ENCODE measurements at places on chromosomes 2 and 18.

- peak; percentile 50 for DNase-seq
Measured at GRCh38 chr2:160322320-160322719, 122.2 kb upstream of the ITGB6 start.

GRCh38 chr2:86785456-86785855, 5.3 kb downstream of the CD8A start:
- DNase-seq, result peak; percentile 95

- DNase-seq, result no peak
Measured at GRCh38 chr2:38933653-38934052, 44.0 kb downstream of the ARHGEF33 start.

- DNase-seq, result no peak
Measured at GRCh38 chr2:180334514-180334913, 327.4 kb upstream of the CWC22 start.

DNA sequence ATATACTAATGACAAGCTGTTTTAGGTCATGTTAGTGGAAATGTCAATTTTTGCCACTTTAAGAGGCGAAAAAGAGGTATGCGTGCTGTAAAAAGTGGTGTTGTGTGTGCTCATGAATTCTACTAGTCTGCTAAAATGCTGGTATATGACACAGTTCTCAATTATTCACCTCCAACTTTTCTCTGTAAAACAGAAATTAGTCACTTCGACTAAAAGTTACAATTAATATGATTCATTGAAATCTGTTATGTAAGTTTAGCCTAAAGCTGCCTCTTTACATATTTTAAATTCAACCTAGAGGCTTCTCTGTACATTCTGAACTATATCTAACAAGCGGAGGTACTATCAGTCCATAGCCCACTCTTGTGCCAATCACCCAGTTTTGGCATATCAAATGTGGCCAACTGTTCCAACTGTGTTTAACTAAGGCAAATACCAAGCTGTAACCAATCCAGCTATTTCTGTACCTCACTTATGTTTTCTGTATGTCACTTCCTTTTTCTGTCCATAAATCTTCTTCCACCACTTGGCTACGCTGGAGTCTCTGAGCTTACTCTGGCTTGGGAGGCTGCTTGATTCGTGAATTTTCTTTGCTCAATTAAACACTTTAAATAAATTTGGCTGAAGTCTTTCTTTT, 20.8 kb downstream of the BAZ2B start:
- no peak for DNase-seq

DNA sequence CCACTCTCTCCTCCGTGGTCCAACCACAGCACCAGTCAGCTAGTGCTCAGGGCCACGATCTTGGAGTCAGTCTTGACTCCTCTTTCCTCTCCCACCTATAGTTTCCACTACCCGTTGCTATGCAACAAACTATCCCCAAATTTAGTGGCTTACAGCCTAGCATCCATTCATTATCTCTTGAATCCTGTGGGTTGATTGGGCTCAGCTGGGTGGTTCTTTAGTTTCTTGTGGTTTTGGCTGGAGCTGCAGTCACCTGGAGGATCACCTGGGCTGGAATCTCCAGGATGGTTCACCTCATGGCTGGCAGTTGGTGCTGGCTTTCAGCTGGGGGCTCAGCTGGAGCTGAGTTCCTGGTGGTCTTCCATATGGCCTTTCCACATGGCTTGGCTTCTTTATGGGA, 149.9 kb downstream of the ASB1 start:
- DNase-seq, result no peak

DNA sequence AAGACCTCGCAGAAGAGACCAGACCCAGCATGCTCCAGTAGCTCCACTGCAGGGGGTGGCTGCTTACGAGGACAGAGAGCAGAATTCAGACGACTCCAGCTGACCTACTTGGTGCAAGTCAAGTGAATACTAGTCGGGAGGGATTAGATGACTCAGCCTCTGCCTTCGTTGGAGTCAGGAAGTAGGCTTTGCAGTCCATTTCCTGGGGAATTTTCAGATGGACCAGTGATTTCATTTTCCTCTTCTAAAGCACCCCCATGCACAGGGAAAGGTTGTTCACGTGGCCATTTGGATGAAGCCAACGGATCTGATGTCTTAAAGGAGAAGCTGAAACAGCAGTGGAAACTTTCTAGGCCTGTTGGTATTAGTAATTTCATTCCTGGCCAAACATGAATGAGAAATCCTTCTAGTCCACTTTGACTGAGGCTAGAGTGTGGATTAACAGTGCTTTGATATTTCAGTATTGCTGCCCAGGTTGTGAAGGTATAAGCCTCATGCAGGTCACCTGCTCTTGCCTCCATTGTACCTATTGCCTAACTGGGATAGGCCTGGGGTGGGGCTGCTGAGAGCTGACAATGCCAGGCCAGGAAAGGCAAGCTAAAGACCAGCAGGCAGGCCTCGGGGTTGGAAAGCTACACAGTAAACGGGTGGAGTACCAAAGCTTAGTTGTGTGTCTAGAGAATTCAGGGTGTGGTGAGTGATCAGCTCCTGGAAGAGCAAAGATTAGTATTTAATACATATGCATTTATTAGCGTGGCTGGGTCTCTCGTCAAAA, 117.6 kb upstream of the FOSL2 start:
- no peak for DNase-seq

DNA sequence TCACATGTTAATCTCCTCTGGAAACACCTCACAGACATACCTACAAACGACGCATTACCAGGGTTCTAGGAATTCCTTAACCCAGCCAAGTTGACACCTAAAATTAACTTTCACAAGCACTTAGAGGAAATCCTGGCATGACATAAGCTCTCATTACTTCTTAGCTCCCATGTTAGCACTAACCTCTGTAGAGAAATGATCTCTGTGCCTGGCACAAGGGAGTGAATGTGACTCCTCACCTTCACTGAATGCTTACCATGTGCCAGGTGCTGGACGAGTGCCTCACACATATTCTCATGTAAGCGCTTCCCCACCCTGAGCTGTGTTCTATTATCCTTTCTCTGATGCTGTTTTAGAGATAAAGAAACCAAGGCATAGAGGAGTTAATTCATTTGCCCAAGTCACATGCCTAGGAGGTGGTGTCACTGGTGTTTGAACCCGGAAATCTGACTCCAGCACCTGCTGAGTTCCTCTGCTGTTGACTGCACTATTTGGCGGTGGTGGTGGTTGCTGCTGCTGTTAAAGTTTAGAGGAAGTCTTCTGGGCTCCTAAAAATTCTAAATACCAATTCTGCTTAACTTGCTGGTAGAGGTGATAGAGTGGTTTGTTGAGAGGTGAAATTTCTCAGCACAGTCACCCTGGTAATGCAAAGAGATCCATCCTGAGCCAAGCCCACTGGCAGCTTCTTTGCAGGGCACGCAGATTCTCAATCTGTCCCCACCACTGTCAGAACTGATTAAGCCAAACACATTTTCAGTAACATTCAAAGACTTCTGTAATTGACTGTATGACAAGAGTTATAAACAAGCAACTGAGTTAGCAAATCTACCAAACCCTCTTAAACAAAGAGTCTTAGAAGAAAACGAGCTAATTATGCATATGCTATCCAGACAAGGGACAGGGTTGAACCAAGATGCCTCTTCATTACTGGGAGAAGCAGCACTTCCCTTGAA, 200.3 kb downstream of the CMPK2 start:
- DNase-seq, result no peak

DNA sequence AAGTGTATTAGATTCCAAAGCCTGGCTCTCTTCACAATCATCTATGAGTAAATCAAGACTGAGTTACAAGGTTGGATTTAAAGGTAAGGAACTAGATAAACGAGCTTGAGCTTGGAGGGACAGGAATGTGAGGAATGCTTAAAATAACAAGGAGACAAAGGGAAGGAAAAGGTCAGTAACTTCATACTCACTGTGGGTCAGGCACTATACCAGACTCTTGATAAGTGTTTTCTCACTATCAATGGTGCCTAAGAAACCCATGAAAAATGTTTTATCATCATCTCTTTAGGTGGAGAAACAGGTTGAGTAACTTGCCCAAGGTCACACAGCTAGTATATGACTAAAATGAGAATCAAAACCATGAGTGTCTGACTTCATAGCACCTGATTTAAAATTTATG, 212.1 kb downstream of the CDH2 start:
- no peak for DNase-seq

DNA sequence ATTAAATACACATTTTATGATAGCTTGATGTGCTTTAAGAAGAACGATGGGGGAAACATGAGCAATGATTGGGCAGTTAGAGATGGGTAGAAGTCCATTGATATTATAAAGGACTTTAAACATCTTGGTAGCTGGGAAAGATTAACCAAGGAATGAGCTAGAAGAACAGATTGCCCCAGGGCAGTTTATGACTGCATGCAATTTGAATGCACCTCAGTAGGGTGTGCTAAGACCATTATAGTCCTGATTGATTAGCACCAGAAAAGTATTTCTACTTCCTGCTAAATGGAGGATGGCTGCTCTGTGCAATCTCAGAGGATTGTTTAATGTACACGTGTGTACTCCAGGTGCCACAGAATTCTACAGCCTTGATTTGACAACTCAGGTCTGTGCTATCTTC, 641.9 kb downstream of the CNTNAP5 start:
- DNase-seq, result no peak

GRCh38 chr2:9647884-9648283, 17.1 kb upstream of the YWHAQ start:
- no peak for DNase-seq

DNA sequence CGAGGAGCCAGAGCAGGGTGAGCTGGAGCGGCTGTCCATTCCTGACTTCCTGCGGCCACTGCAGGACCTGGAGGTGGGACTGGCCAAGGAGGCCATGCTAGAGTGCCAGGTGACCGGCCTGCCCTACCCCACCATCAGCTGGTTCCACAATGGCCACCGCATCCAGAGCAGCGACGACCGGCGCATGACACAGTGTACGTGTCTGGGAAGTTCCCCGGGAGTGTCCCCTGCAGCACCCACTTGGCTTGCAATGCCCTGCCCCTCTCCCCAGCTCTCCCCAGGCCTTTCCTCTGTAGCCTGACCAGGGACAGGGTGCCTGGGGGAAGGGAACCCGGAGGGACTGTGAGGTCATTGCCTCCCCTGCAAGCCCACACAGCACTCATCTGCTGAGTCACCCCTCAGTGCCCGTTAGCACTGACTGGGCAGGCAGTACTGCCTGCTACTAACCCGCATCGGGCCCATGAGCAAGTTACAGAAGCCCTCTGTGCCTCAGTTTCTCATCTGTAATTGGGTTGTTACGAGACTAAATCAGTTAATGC, 29.4 kb upstream of the GMPPA start:
- DNase-seq, result no peak

DNA sequence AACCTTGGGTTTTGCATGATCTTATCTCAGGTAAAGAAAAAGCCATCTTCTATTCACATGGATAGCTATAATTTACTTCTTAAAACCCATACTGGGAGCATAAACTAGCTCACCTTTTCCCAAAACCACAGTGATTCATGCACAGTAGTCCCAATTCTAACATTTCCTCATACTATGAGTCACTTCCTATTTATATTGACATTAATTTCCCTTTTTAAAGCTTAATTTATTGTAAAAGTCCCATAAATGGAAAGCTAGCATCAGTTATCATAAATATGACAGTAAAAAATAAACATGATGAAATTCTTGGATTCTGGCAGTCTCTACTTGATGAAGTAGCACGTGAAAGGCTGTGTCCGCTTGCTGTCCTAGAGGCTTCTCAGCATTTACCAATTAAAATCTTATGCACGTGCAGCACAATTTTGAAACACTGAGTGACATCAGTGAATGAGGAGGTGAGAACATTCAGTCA, 180.1 kb downstream of the CDH2 start:
- no peak for DNase-seq

DNA sequence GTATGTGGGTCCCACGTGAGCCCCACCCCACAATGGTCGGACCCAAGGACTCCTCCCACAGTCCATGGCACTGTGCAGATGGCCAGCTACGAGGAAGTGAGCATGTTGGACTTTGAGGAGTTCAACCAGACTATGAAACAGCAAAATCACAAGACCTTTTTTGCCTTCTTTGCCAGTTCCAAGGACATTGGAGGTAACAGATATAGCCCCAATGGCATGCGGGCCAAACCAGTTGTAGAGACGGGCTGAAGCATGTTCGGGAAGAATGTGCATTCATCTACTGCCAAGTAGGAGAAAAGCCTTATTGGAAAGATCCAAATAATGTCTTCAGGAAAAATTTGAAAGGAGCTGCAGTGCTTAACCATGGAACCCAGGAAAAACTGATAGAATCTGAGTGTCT, 12.6 kb downstream of the DNER start:
- no peak for DNase-seq

- DNase-seq, result no peak
Measured at GRCh38 chr2:24872344-24873115, 47.5 kb downstream of the ADCY3 start.

DNA sequence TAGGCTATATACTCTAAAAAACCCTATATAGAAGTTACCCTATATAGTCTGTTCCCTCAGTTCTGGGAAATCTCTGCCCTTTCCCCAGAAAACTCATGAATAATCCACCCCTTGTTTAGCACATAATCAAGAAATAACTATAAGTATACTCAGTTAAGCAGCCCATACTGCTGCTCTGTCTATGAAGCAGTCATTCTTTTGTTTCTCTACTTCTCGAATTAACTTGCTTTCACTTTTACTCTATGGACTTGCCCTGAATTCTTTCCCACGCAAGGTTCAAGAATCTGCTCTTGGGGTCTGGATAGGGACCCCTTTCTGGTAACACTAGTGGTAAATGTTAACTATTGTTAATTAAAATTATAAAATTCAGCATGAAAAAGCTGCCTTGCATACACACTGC, 17.4 kb upstream of the AP1S3 start:
- no peak for DNase-seq

GRCh38 chr2:29323301-29323700, 208.1 kb downstream of the CLIP4 start:
- DNase-seq, result no peak

DNA sequence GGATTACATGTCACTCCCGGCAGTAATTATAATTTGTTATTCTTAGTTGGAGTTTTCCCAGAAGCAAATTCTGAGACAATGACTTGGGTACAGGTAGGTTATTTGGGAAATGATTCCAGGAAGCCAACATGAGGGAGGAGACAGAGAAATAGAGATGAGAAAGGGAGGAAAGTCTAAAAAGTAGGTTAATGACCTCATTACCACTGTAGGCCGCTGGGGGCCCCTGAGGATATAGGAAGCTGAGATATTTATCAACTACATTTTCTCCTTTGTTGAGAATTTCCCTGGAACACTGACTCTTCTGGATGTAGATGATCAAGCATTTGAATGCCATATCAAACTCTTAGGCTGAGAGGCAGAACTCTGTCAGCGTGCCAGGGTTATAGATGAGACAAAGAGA, 284.3 kb downstream of the ICOS start:
- DNase-seq, result no peak

GRCh38 chr2:133424876-133425275, 143.4 kb downstream of the NCKAP5 start:
- no peak for DNase-seq

- no peak for DNase-seq
Measured at GRCh38 chr18:62558015-62558663, 35.3 kb downstream of the ZCCHC2 start.
